ENCODE measurements at places on chromosomes 7 and 10.

DNA sequence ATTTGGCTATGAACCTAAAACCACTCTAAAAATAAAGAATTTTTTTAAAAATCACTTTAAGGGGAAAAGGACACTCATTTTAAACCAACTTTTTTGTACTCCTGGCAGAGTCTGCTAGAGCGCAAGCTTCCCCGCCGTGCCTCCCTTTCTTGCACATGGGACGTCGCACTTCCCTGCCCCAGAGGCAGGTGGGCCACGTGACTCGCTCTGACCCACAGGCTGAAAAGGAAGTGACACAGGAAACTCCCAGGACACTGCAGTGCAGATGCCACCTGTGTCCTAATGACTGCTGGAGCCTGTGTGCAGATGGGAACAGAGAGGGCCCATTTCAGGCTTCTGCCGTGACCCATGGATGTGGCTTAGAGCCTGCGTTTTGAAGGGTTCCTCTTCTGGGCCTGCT, 142.1 kb upstream of the LANCL2 start:
- no peak for DNase-seq

GRCh38 chr7:13044309-13044708, 356.9 kb downstream of the ARL4A start:
- DNase-seq: peak; percentile 68

DNA sequence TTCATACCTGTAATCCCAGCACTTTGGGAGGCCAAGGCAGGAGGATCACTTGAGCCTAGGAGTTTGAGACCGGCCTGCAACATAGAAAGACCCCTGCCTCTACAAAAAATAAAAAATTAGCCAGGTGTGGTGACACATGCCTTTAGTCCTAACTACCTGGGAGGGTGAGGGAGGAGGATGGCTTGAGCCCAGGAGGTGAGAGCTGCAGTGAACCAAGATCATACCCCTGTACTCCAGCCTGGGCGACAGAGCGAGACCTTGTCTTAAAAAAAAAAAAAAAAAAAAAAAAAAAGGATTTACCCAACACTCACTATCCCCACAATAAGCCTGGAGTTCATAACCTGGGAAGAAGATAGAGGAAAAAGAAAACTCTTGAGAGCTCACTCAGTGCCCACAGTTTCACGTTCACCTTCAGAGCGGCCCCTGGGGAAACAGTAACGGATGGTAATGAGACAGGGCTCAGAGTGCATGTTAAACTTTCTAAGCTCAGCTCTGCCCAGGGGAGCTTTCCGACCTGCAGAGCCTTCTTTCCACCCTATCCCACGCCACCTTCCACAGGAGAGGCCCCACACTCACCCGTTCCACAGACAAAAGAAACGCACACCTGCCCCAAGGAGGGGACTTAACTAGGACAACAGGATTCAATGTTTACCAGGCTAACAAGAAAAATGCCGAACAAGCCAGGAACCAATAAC, 259.8 kb upstream of the KLF14 start:
- DNase-seq: no peak

- no peak for DNase-seq
Measured at GRCh38 chr10:128675405-128675804, 549.2 kb upstream of the MKI67 start.

DNA sequence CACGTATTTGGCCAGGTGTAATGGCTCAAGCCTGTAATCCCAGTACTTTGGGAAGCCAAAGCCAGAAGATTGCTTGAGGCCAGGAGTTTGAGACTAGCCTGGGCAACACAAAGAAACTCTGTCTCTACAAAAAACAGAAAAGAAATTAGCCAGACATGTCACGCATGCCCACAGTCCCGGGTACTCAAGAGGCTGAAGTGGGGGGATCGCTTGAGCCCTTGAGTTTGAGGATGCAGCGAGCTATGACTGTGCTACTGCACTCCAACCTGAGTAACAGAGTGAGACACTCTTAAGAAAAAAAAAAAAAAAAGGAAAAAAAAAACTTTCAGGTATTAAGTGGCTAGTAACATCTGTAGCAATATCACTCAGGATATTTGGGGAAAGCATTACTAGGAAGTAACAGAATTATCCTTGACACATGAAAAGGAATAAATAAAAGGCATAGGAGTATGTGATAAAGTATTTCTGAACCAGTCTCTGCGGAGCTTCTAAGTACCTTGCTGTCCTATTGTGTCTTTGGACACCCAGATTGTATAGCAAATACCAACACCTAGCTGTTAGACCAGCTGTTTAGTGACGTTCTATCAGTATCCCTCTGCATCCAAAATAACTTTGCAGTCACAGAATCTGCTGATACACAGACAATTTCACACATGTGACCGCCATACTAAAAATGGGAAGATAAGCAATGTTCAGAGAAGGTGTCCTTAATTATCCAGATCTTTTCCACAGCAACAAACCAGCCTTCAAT, 74.4 kb downstream of the CYTH3 start:
- DNase-seq: no peak

- DNase-seq: peak; percentile 81
Measured at GRCh38 chr10:34655286-34656170, 159.6 kb downstream of the PARD3 start.

GRCh38 chr7:69395061-69395714, 203.1 kb upstream of the AUTS2 start:
- peak; percentile 77 for DNase-seq

DNA sequence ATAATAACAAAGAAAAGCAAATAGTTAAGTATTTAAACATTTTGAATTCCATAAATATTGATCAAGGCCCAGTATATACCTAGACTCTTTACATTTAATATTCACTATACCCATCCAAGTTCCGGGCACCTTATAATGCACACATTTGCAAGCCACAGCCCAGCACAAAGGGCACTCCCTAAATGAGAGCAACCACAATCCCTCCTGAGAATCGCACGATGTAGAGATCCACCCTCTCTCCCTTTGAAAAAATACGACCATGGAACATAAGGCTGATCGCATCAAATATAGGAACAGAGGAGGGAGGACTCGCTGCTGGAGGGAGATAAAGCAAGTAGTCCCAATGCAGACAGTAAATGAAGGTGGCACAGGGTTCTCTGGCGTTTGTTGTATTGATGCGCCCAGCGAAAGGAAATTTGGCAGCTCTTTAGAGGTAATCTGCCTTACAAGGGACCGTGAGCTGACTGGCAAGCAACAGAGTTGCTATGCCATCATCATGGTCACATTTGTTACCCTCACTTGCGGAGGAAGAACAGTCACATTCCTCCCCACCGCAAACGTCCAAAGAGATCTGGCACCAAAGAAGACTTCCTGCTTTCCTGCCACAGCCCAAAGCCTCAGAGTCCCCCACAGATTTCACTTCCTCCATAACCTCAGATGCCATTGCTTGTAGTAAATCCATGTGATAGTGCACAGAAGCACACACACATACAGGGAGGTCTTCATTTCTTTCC, 16.1 kb upstream of the TAS2R40 start:
- no peak for DNase-seq

DNA sequence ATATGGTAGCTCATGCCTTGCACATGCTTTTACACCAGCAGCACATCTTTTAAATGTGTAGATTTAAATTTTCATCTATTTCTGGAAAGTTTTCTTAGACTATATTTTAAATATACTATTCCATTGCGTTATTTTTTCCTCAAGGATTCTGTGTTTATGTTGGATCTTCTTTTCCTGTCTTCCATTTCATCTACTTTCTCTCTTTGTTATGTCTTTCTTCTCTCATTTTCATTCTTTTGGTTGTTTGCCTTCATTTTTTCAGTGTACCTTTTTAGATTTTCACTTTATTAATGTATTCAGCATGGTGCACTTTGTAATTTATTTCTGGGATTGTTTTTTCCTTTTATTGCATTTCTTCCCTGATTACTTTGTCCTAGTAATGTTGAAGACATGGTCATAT, 329.8 kb downstream of the ADK start:
- DNase-seq: no peak

DNA sequence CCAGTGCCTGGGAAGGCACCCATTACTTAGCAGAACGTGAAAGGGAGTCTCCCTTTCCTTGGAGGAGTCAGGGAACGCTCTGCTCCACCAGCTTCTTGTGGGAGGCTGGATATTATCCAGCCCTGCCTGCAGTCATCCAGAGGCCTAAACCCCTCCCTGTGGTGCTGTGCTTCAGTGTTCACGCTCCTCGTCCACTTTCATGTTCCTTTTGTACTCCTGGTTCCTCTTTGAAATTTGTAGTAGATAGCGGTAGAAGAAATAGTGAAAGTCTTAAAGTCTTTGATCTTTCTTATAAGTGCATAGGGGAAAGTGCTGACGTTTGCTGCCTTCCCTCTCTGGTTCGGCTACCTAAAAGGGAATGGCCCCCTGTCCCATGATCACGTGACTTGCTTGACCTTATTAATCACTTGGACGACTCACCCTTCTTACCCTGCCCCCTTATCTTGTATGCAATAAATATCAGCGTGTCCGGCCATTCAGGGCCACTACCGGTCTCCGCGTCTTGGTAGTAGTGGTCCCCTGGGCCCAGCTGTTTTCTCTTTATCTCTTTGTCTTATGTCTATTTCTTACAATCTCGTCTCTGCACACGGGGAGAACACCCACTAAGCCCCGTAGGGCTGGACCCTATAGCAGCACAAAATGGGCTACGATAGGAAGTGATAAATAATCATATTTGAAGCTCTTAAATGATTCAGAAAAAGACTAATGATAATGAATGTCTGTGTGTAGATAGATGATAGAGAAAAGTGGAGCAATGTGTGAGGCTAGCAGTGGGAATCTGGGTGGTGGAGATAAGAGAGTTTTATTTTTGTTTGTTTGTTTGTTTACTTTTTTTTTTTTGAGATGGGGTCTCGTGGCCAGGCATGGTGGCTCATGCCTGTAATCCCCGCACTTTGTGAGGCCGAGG, 5.8 kb upstream of the ESYT2 start:
- no peak for DNase-seq

- DNase-seq: no peak
Measured at GRCh38 chr7:98133621-98134303, 27.1 kb downstream of the LMTK2 start.

GRCh38 chr7:55429835-55430499, 64.8 kb downstream of the LANCL2 start:
- no peak for DNase-seq

- no peak for DNase-seq
Measured at GRCh38 chr7:151946932-151947331, 9.3 kb upstream of the GALNTL5 start.

GRCh38 chr7:26437003-26437532, 145.4 kb downstream of the SNX10 start:
- no peak for DNase-seq

DNA sequence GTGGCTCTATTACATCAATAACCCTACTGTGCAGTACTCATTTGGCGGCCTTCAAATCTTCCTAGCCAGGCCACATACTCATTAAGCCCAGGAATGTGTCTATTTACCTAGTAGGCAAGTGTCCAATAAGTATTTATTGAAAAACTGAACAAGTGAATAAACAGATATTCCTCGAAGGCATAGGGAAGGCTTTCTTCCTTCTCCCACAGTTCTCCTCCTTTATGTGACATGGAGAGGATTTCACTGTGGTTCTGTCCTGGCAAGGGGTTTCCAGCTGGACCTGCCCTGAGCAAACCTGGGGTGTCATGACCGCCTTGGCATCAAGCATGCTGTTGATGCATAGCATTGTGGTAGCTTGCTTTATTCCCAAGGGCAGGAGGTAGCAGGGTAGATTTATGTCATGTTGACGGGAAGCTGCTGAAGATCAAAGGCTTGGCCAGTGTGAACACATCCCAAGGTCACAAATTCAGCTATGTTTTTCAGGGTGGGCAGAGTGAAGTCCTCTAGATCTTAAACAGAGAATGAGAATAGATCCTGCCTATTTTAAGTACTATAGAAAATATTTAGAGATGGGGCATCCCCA, 195.1 kb downstream of the INHBA start:
- no peak for DNase-seq

Measured in islet precursor cell (in vitro differentiated cells).